Anterior cingulate cortex (tissue), 58 donors: ENCODE measurements at places on chromosomes 12 and 14.

DNA sequence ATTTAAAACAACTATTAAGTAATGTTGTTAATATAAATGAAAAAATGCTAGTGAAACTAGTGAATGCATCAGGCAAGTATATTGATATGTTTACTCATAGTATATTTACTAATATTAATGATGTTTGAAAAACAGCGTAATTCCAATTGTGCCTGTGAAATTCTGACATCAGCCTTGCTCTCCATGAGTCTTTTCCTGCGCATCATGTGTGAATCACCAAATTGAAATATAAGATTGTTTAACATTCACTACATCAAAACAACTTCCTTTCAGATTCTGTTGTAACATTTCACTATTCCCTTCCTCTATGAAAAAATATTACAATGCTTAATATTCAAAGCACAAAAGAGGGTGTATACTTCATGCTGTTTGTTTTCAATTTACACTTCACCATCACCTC, 1995.9 kb upstream of the SEL1L start:
- no peak for DNase-seq

DNA sequence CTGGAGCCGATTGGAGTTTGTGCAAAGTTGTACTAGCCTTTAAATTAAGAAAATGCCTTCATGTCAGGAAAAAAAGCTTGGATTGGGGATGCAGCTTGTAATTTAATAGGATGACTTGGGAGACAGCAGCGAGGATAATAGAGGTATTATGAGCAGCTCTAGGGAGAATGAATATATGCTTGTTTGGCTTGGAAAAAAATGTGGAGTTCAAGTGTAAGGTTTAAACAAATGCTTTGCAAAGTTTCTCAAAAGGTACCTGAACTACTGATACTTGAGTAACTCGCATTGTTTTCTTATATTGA, 65.3 kb upstream of the RASSF3 start:
- no peak for DNase-seq

DNA sequence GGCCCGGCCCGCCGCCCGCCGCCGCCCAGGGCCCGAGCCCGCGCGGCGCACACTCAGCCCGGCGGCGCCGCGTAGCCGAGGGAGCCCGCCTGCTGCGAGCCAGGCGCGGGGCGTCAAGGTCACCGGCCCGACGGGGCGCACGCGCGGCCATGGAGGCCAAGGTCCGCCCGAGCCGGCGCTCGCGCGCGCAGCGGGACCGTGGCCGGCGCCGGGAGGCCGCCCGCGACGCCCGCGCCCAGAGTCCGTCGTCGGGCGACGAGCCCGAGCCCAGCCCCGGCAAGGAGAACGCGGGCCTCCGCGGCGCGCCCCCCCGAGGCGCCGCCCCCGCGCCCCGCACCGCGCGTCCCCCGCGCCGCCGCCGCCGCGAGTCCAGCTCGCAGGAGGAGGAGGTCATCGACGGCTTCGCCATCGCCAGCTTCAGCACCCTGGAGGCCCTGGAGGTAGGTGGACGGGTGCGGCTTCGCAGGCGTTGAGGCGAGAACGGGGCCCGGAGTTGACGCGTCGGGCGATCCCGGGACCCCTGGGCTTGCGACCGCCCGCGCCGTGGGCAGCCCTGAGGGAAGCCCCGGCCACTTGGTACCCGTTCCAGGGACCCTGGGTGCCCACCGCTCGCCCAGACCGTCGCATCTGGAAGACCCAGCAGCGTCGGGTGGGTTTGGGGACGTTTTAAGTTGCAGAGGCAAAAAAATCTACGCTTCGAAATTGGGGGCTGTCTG, 629 bp downstream of the FBRSL1 start:
- no peak for DNase-seq

DNA sequence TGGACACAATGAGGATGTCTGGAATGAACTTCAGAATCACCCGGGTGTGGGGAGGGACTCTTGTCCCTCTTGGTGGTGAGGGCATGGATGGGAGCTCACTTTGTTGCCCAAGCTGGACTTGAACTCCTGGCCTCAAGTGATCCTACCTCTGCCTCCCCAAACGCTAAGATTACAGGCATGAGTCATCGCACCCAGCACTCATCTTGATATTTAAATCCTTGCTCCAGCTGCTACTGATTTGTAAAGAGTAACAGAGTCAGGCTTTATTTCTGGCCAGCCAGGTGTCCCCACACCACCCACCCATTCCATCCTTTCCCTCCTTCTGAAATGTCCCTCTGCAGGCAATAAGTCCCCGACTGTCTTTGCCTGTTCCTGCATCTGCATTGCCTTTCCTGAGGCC, 4.9 kb downstream of the DDX54 start:
- no peak for DNase-seq

GRCh38 chr14:52299692-52300278, 14.3 kb upstream of the PTGER2 start:
- DNase-seq = no peak

DNA sequence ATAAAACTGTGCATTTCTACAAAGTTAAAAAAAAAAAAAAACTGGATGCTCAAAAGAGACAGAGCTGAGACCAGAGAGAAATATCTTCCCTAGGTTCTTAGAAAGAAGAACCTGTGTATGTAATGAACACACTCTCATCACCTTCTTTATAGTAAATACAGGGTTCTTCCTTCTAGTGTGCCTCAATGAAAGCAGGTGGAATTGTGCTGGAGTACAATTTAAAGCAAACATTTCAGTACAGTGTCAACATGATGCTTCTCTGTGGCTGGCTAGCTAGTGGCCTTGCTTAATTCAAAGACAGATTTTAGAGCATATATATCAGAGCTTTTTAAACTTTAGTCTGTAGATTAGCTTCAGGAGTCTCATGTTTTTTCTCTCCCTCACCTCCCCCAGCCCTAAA, 249.8 kb upstream of the ARHGAP5 start:
- no peak for DNase-seq

- no peak for DNase-seq
Observed at GRCh38 chr12:122726080-122726558, 4.5 kb downstream of the HCAR1 start.

DNA sequence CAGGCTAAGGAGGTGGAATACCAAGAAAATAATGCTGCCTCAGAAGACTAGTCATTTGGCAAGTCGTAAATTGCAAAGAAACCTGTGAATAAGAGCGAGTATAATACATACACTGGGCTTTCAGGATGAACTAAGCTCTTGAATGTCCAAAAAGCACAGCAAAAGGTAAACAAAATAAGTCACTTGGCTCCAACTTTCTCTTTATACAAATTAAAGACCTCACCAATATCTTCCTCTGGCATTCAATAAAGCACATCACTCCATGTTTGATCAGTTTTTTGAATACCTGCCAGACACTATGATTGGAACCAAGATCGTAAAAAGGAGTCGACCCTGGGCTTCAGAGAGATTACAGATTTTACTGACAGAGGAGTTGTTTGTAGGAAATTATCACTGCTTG, 3.5 kb downstream of the DICER1 start:
- DNase-seq = no peak

- DNase-seq = peak; percentile 82
Observed at GRCh38 chr12:6943389-6943721, 261 bp upstream of the RNU7-1 start.

DNA sequence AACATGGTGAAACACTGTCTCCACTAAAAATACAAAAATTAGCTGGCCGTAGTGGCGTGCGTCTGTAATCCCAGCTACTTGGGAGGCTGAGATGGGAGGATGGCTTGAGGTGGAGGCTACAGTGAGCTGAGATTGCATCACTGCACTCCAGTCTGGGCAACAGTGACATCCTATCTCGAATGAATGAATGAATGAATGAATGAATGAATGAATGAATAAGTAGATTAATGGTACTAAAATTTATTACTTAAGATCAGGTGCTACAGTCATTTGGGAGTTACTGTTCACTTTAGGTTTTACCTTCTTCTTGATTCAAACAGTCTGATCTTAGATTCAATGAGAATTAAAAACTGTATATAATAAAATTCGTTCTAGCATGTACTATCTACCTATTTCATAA, 31.6 kb upstream of the WDR89 start:
- DNase-seq = no peak

GRCh38 chr12:77645966-77646598, 184.6 kb upstream of the NAV3 start:
- no peak for DNase-seq

- DNase-seq = no peak
Observed at GRCh38 chr14:93493054-93493453, 62.3 kb downstream of the UNC79 start.

DNA sequence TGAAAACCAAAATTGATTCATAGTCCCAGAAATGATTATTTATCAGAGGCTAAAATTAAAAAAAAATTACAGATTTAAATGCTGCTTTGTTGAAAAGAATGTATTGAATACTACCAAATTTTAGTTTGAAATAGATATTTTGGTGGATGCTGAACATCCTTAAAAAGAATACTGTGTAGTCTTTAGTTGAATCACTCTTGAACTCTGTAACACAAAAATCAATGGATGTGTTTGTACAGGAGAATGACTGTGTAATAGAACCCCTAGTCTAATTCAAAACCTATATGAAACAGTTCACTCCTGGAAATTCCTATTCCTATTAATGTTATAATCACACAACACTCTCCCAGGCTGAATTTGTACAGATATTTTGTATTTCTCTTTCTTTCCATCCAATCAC, 1.5 kb upstream of the TSPAN8 start:
- DNase-seq = no peak

DNA sequence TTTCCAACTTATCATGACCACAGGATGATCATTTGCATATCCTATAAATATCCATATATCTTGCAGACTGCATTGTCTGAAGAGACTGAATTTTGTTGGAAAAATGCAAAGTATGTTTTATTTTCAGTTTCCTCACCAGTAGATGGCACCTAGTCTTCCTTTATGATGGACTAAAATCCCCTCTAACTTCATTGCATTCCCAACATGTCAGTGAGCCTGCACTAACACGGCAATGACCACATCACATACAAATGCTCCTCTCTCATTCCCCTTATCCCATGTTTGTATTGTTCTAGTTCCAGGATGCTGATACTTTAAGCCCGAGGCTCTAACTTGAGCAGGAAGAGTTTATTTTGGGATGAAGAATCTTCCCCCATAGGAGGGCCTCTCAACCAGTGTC, 24.7 kb upstream of the MYBPC1 start:
- DNase-seq = no peak

- no peak for DNase-seq
Observed at GRCh38 chr12:7695566-7696197, at the start of gene GDF3. TSS of gene GDF3 (minus strand) at chr12:7695775. CDS start at chr12:7695728, 47 bp downstream.

- DNase-seq = no peak
Observed at GRCh38 chr12:51900323-51900889, 6.9 kb upstream of the ACVRL1 start.

- no peak for DNase-seq
Observed at GRCh38 chr14:69909826-69910550, 30.8 kb downstream of the SMOC1 start.

DNA sequence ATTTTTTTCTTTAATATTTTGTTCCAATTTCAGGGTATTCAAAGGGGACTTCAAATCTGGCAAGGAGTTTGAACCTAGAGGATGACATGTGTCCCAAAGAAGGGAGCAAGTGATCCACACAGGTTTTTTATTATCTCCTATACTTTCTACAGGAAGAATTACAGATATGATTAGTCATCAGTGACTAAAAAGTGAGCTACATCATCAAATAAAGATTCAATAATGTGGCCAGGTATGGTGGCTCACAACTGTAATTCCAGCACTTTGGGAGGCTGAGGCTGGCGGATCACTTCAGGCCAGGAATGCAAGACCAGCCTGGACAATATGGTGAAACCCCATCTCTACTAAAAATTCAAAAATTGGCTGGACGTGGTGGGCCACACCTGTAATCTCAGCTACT, 24.2 kb downstream of the GLT8D2 start:
- DNase-seq = no peak

DNA sequence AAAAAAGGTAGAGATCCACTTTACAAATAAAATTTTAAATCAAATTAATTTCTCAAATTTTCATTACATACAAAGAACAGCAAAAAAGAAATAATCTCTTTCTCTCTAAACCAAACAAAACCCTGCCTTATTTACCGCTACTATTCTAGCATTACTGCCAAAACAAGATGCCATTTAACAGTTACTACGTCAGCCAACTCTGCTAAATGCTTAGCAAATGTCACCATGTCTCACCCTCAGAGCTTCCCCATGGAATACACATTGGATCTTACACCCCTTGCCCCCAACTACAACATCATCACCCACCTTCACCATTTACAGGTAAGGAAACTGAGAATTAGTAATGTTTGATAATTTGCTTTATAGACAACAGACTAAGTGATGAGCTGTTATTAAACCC, 23.0 kb upstream of the NR2C1 start:
- DNase-seq = no peak

DNA sequence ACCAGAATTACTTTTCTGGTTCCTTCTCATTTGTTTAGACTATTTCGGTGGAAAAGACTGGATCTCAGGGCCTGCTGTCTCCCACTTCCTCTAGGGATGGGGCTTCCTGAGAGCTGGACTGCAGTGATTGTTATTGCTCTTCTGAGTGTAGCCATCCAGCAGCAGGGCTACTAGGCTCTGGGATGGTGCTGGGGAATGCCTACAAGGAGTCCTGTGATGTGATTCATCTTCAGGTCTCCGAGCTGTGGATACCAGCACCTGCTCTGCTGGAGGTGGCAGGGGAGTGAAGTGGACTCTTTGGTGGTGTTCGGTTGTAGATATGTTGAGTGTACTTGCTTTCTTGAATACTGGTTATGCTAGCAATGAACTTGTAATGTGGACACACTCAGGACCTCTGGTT, 42.7 kb downstream of the AEBP2 start:
- DNase-seq = no peak

DNA sequence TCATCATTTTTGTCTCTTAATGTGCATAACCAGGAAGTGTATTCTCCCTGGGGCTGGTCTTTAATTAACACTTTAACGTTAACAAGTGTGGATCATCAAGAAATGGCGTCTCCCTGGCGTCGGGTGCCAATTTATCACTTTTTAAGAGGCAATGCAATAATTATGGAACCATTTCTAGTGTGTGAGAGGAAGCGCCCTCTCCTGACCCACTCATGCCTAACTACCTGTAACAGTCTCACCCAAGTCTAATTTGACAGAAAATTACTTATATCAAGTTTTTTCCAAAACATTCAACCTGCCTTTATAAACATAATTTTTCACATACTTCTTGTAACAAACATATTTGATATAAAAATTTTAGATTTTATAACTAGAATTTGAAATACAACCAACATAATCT, 905.3 kb upstream of the MDGA2 start:
- DNase-seq = no peak

GRCh38 chr14:44589180-44589579, 82.1 kb upstream of the FSCB start:
- DNase-seq = no peak

DNA sequence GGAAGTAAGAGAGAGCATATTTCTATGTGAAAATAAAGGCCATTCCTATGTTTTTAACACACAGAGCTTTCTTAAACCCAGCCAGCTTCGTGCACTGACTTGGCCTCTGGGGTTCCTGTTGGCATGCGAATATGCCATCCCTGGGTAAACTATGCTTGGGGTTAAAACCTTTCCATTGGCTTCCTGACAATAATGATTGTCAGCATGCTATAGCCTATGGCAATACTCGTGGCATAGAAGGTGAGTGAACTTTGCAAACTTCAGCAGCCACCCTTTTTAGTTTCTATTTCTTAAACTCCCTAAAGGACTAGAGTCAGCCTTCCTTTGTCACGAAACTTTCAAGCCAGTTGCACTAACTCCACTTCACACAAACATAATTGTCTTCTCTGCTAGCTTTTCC, 148.4 kb upstream of the RGS6 start:
- no peak for DNase-seq

- DNase-seq = peak; percentile 34
Observed at GRCh38 chr14:71491931-71492330, 440.3 kb upstream of the RGS6 start.

GRCh38 chr12:22529281-22530060, 14.9 kb downstream of the C2CD5 start:
- DNase-seq = no peak
